Neural crest cell (in vitro differentiated cells): ENCODE measurements at places on chromosomes 7 and 10. TPM values are rescaled to one million over a fixed set of nuclear protein-coding genes. Genes with fewer than 3 reads are reported as not detected.

The ALOX5 gene
- total RNA-seq: not detected in 2 replicates

GRCh38 chr7:117405519-117405918 lies 21.8 kb downstream of the ASZ1 start:
- DNase-seq: no peak

GRCh38 chr7:75984130-75985008 lies 10.0 kb downstream of the TMEM120A start:
- no peak for DNase-seq

GRCh38 chr7:38889079-38889478 lies 19.9 kb downstream of the VPS41 start:
- DNase-seq: no peak

- no peak for DNase-seq
Observed at GRCh38 chr7:91518058-91518457, 253.8 kb downstream of the FZD1 start.

The CNNM1 gene
- total RNA-seq: 1.6 and 2.0 TPM in 2 replicates

DNA sequence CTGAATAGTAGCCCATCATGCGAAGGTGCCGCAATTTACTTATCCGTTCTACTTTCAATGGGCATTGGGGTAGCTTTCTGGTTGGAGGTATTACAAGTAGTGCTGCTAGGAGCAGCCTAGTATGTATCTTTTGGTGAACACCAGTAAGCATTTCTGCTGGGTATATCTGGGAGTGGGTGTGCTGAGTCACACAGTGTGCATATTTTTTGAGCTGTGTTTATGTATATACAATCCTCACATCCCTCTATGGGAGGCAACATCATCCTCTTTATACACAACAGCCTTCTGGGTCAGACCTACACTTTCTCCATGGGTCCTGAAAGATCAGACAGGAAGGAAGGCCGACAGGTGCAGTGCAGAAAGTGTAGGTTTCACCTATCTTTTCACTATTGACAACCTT lies 36.3 kb downstream of the PYROXD2 start:
- DNase-seq: no peak

DNA sequence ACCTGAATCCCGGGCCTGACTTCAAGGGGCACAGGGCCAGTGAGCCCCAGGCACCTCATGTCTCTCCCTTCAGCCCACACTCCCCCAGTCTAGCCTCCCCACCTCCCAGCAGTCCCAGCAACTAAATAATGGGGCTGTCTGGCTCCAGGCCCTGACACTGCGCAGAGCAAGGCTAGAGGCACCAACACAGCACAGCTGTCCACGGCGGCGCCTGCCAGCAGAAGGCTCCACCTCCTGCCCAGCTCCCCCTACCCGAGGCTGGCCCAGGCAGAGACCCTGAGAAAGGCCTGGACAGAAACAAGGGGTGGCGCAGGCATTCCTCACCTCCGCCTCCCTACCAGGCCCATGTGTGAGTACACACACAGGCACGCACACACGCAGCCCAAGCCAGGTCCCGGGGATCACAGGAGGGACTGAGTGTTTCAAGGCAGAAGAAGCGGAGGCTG lies 6.1 kb downstream of the KCNH2 start:
- DNase-seq: no peak

GRCh38 chr10:5811387-5811821 lies 1.8 kb downstream of the GDI2 start:
- no peak for DNase-seq

DNA sequence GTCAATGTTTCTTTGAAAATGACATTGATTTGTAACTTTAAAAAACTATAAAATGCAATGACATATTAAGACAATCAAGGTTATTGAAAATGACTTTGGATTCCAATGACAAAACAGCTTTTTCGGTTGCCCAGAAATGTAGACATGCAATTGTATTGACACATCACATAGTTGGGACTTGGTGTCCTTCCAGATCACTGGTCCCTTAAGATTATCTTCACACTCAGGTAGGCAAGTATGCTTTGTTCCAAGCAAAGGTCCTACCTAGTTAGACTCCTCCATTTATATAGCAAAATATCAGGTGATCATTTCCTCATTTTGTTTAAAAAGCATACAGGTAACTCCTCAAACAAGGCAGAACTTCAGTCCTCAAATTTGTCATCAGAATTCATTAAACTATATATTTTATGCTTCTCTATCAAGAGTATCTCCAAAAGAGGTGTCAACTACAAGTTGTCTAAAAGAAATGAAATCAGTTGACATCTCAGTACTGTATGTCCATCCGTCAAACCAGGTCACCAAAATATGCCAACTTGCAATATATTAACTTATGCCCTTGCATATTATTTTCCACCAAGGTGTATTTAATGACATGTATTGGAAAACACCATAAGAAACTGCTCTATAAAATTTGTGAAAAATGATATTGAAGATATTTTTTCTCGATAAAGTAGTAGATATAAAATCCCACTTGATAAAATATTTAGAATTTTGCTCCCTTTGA lies 64.6 kb downstream of the TSPAN12 start:
- no peak for DNase-seq

GRCh38 chr7:27966219-27966780 lies 214.3 kb downstream of the JAZF1 start:
- no peak for DNase-seq

The SEMA4G gene
- total RNA-seq: 7.0 and 9.1 TPM in 2 replicates

The CDNF gene
- total RNA-seq: 1.1 and 1.5 TPM in 2 replicates

DNA sequence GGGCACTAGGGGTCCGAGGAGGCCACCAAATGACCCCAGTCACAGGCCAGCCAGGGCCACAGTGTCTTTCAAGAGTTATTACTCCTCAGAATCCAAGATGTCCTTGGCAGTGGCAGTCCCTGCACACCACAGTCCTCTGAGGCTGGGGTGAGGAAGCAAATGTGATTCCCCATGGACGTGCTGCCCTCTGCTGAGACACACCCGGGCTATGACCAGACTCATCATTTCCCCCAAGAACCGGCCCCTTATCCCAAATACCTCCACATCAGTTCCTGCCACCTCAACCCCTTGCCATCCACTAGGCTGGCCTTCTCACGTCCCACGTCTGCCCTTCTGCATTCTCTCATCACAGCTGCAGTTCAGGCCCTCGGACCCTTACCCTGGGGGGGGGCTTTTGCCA lies 5.0 kb downstream of the PRKAG2 start:
- DNase-seq: no peak
